ENCODE measurements at places on chromosomes 12 and 14.

DNA sequence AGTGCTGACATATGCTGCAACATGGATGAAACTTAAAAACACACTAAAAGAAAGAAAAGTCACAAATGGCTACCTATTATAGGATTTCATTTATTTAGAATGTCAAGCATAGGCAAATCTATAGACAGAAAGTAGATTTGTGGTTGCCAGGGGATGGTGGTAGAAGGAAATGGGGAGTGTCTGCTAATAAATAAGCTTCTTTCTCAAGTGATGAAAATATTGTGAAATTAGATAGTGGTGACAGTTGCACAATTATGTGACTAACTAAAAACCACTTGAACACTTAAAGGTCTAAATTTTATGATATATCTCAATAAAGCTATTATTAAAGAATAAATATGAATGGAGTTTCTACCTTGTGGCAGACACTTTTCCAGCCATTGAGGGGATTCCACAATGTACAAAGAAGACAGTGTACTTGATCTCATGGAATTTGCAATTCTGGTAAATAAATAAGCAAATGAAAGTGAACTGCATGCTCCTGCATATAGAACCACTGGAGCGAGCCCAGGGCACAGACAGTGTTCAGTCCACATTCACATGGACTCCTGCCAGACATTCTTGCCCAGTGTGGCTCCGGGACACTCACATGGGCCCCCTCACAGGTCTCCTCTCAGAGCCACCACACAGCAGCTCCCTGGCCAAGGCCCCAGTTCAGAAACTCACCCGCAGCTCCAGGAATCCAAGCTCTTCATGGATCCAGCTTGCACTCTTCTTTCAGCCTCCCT lies 107.1 kb upstream of the ARID2 start:
- no peak for DNase-seq

DNA sequence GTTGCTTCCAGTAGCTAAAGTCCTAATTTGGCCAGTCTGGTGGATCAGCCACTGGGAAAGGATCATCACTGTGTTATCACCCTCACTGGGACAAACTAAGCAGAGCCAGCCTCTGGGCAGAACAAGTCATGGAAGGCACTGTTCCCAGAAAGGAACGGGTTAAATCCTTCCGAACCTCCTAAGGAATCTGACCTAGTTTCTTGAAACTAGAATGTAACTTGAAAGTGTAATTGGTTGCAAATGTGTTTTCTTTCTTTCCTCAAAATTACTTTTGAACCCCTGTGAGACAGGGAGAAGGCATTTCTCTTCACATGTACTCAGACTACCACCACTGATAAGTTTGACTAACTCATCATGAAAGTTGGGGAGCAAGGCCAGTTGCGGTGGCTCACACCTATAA lies 18.7 kb upstream of the KICS2 start:
- DNase-seq: no peak

DNA sequence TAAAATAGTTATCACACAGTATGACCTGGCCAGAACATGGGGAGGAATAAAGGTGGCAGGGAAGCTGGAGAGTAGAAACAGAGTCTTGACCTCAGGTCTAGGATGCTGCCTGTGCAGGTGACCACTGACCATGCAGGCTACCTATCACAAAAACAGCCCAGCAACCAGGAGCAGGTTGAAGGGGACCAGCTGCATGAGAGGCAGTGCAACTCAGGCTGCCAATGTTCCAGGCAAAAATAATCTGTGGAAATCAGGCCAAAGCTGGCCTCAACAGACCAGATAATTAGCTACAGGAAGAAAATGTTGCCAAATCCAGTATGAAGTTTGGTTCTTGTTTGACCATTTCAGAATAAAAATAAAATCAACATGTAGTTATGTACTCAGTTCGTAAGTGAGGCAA lies 72.6 kb downstream of the PDE6H start:
- DNase-seq: no peak

GRCh38 chr14:57818511-57818910 lies 47.4 kb downstream of the SLC35F4 start:
- DNase-seq: no peak

DNA sequence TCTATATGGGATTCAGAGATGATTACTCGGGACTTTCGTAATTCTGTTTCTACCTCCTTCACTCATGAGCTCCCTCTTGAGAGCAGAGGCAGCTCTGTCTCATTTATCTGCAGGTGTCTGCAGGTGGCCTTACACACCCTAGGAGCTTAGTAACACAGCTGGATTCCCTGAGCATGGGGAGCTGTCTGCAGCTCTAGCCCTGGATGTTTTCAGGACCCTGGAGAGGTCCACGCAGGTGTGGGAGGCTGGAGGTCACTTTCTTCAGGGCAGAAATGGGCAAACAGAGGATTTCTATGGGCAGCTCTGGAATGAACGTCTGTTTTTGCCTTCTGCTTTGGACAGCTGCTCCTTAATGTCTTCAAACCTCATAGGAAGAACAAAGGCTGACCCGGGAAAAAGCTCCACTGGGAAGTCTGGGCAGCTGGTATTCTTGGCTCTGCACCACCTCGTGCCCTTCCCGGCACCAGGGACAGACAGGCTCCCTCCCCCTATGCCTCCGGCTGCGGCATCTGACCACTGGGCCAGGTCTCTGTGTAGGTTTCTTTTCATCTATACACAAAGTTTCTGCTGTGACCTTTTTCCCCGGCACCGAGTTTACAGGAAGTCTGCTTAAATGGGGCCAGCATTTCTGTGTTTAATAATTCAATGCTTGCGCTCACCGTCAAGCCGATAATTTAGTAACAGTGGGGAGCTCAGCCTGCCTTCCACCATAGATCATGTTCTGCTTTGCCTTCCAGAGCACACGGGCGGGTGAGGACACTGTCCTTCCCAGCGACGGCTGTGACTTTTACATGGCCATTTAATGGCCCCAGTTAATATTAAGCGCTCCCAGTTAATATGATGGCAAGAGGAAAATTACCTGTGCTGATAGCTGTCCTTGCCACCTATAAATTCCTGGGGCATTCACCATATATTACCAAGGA lies 320.2 kb upstream of the SFSWAP start:
- peak; percentile 69 for DNase-seq

- no peak for DNase-seq
Observed at GRCh38 chr12:69392179-69392928, 32.8 kb downstream of the YEATS4 start.

- DNase-seq: no peak
Observed at GRCh38 chr14:23447361-23448350, 12.2 kb upstream of the MYH7 start.

- DNase-seq: no peak
Observed at GRCh38 chr12:68893201-68893600, 39.8 kb downstream of the CPM start.

GRCh38 chr14:71555654-71556559 lies 376.3 kb upstream of the RGS6 start:
- DNase-seq: no peak

GRCh38 chr12:102069707-102070106 lies 7.9 kb upstream of the WASHC3 start:
- no peak for DNase-seq

GRCh38 chr14:29993143-29993542 lies 65.5 kb upstream of the PRKD1 start:
- DNase-seq: no peak

GRCh38 chr14:55274146-55274545 lies 2.9 kb downstream of the FBXO34 start:
- no peak for DNase-seq

- DNase-seq: no peak
Observed at GRCh38 chr14:95649230-95649629, 37.0 kb upstream of the TCL1B start.

GRCh38 chr12:96811083-96811482 lies 96.0 kb upstream of the NEDD1 start:
- peak; percentile 69 for DNase-seq

DNA sequence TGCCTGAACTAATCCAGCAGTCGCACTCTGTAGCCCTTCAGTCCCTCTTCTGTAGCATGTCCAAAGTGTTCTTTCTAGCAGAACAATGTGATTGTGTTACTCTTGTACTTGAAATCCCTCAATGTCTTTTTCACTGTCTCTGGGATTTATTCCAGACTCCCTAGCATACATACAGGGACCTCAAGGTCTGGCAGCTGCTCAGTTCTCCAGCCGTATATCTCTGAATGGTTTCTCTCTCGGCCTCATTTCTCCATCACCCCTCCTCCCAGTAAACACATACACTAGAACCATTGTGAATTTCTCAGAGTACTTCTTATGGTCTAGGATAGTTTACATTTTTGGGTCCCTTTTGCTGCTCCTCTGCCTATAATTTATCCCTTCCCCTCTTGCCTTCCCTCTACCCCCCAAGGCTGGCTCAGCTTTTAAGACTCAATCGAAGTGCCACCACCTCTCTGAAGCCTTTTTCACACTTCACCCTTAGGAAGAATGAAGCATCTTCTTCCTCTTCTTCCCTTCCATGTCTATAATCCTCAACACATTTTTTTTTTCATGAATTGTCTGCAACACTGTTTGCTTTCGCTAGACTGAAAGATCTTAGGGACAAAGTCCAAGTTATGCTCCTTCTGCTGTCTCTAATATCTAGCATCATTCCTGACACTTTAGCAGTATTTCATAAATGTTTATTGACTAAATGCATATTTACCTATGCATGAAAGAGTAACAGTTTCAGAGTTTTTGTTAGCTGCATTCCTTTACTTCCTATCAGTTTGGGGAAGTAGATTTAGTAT lies 446.1 kb downstream of the ZFP36L1 start:
- no peak for DNase-seq

DNA sequence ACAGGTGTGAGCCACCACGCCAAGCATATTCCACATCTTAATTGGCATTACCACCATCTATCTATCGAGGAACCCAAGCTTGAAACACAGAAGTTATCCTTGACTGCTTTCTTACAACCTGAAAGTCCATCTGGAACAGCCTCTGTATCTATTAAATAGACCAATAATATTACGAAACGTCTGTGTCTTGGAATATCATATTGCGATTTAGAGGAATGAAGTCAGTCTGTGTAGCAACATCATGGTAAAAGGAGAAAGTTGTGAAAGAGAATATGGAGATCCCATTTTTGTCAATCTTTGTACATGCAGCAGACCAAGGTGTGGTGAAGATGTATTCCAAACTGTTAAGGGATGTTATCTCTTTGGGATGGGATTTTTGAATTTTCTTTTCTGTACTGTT lies 25.8 kb upstream of the MAX start:
- DNase-seq: no peak

DNA sequence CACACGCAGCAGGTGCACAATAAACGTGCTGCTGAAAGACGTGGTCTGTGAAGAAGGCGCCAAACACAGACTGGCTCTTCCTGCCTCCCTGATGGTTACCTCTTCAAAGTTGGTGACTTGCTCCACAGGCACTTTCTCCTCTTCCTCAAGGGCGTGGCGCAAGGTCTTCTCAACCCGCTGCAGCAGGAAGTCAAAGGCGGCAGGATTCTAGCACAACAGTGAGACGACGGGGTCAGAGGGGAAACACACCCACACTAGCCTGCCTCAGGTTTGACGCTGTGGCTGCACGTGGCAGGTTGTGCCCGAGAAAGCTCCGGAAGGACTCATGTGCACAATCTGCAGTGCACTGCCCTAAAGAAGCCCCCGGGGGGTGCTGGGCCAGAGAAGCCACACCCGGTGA lies 15.0 kb downstream of the POLE start:
- DNase-seq: no peak

DNA sequence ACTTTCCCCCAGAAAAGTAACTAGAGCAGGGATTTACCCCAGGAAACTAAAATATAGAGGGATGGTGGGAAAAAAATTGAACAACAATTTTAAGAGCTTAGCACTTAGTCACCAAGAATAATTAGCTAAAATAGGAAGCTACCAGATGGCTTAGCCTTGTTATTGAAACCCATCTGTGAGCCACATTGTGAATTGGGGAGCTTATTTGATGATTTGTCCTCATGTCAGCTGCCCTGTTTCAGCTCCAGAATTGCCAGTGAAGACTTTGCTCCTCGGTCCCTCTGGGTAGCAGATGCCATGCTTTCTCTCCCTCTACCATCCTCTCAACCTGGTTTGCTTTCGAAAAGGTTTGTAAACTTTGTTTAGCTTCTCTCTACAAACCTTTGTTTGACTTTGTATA lies 67.7 kb upstream of the PTHLH start:
- no peak for DNase-seq

DNA sequence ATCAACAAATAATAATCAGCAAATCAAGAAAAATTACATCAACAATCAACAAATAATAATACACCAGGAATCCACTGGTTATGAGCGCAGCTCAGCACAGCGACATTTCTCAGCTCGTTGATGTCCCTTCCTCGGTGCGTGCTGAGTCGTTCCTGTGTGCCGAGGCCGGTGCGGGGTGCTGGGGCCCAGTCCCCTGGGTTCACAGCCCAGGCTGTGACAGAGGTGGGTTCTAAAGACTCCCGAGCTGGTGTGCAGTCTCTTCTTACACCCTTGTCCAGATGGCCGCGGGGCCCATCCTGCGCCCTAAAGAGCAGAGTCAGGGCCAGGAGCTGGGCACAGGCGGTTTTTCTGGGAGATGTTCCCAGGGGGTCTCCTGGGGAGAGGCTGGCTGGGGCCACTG lies 26.9 kb upstream of the TRAF3 start:
- DNase-seq: no peak

GRCh38 chr14:54567639-54568561 lies 972 bp downstream of the SAMD4A start:
- DNase-seq: peak; percentile 79

- DNase-seq: no peak
Observed at GRCh38 chr12:53856132-53856531, 82.5 kb upstream of the HOXC13 start.

DNA sequence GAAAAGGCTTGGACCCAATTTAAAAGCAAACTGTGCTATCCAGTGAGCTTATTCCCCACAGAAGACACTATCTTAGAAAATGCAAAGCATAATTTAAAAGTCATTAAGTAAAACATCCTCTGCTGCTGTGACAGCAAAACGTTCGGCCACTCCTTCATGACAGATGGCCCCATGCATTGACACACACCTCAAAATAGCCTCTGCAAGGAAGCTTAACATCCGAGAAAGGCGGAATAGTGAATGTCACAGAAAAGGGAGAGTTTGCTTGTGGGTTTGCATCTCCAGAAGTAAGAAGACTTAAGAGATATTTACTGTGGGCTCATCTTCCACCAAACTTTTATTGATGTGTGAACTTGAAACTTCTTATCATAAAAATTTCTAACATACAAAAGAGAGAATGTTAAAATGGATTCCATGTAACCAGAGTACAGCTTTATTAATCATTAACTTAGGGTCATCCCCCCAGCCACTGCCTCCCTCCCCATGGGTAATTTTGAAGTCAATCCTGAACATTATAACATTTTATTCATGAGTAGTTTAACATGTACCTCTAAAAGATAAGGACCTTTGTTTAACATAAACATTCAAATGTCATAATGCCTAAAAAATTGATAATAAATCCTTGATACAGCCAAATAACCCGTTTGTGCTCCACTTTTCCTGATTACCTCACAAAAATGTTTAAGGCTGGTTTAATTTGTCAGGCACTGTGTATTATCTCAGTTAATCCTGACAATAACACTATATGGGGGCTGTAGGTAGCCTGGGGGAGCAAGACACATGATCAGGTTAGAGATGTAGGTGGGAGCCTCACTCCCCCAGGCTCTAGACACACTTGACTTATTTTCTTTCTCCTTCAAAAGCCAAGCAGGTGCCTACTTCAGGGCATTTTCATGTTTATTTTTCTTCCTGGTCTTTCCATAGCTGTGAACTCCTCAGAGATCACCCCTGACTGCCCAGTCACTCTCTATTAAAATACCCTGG lies 119.7 kb upstream of the TMCC3 start:
- no peak for DNase-seq

Measured in mesendoderm (in vitro differentiated cells).